ENCODE measurements at places on chromosomes 3 and 15.

DNA sequence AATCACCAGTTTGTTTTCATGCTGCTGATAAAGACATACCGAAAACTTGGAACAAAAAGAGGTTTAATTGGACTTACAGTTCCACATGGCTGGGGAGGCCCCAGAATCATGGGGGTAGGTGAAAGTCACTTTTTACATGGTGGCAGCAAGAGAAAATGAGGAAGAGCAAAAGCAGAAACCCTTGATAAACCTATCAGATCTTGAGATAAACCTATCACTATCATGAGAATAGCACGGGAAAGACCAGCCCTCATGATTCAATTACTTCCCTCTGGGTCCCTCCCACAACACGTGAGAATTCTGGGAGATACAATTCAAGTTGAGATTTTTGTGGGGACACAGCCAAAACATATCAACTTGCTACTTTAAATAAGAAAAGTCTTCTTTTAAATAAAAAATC is 28.9 kb downstream of the CD200R1L start:
- no peak for DNase-seq

- DNase-seq = no peak
Observed at GRCh38 chr3:99980606-99981005, 133.7 kb downstream of the FILIP1L start.

- no peak for DNase-seq
Observed at GRCh38 chr15:81292523-81293001, 31.4 kb downstream of the STARD5 start.

DNA sequence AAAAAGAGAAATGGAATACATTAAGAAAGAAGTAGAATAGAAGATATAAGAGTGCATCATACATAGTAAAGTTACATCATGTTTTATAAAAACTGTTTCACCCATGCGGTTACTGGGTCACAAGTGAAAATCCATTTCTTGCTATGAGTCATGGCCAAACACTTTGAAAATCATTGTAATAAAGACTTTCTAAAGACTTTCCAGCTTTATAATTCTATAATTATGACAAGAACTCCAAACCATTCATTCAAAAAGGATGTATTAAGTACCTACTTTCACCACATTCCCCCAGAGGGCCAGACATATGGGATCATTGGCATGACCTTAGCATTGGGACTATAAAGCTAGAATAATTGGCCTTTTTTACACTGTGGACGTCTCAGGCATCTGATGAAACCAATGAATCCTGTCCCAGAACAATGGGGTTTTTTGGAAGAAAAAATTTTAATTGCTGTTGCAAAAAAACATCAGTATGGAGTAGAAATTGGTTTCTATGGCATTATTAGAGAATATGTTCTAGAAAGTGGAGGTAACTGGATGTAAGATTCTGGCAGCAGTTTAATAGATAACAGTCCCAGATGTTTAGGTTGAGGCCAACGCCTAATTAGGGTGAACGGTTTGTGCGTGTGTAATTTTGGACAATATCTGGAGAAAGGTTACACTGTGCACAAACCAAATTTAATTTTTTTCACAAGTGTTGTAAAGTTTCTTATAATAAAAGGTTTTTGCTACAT is 3.3 kb upstream of the SKIC8 start:
- no peak for DNase-seq

GRCh38 chr3:69219101-69219708 is 96.8 kb upstream of the LMOD3 start:
- no peak for DNase-seq

DNA sequence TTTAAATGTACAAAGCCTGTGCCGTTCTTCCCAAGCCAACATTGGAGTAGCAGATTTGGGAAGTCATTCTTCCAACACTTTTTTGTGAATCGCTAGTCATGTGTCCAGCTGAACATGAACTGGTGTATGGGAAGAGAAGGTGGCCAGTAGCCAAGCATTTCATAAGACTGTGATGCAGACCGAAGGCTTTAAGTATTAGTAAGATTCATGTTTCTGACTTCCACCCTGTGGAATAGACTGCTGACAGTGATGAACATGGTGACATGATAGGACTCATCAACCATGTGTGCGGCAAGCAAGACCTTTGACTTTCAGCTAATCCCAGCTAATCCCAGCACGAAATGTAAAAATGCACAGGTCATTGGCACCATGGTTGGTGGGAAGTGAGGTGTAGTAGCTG is 48.3 kb upstream of the THSD4 start:
- DNase-seq = no peak
